ENCODE measurements at places on chromosomes 2 and 18. TPM values are rescaled to one million over a fixed set of nuclear protein-coding genes. Genes with fewer than 3 reads are reported as not detected.

The MYL1 gene
- total RNA-seq = not detected

The PRSS56 gene
- not detected for total RNA-seq

The TTC27 gene
- 17.0 TPM for total RNA-seq

The IL1A gene
- total RNA-seq = 3.1 TPM

The OSBPL1A gene
- total RNA-seq = 0.68 TPM
